ENCODE measurements at places on chromosomes 16 and 17.

DNA sequence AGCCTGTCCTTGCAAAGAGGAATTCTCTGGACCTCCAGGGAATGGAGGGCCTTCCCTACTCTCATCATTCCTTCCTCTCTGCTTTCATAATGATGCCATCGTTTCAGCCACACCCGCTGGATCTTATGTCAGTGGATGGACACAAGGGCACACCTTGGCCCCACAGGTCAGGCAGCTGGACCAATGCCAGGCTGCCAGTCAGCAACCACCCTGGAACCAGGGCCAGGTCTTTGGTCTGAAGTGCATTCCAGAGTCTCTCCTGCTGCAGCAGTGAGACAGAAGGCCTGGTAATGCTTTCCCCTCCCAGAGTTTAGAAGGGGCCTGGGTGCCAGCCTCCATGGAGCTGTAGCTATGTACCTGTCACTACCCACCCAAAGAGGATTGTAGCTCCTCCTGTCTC is 7.4 kb downstream of the C1QL1 start:
- DNase-seq, result no peak

- DNase-seq, result no peak
Observed at GRCh38 chr17:83196024-83196365, 116.6 kb downstream of the METRNL start.

GRCh38 chr17:77361986-77362620 is 221.3 kb downstream of the SEC14L1 start:
- no peak for DNase-seq

DNA sequence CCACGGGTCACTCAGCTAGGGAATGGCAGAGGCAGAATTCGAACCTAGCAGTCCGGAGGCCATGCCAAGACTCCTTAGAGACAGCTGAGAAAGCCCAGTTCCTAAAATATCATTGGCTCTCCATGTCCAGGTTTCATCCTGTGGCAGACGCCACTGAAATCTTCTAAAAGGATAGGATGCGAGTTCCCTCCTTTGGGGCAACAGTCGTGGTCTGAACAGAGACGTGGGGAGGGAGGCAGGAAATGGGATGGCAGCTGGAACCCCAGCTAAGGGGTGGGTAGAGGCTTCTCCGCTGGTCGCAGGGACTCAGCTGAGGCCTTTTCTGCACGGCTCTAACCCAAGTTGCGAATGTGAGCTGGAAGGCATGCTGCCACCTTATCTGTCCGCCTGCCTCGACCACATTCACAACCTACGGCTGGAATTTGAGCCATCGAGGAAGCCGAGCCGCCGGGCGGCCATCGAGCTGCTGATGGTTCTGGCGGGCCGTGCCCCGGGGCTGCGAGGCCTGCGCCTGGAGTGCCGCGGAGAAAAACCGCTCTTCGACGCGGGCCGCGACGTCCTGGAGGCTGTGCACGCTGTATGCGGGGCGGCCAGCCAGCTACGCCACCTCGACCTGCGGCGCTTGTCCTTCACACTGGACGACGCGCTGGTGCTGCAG is 1.9 kb upstream of the HSF4 start:
- DNase-seq, result no peak

- no peak for DNase-seq
Observed at GRCh38 chr17:31437720-31438400, 46.4 kb downstream of the RAB11FIP4 start.

- DNase-seq, result no peak
Observed at GRCh38 chr16:73878611-73879010, 418.0 kb upstream of the PSMD7 start.

DNA sequence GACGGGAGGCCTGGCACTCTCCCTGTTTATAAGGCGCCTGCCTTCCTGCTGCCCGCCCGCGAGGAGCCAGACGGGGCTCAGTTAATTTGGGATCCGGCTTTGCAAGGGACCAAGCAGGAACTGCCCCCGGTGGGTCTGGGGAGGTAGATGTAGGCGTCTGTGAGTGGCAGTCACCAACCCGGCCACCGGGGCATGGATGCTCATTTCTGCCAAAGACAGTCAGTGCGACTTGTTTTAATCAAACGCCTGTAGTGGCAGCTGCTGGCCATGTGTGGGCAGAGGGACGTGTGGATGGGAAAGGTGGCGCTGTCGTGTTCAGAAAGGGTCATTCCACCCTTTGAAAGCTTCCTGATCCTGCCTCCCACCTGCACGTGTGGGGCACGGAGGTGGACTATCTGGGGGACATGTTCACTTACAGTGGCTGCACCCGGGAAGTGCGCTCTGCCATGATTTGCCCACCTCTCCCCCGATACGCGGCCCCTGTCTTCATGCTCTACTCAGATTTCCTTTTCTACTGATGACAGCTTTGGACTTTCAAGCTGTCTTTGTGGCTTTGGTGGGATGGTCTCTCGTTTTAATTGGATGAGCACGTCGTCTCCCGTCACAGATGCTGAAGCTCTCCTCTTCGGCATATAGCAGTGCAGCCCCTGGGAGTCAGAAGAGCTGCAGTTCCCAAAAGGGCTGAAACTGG is 60.3 kb upstream of the CIBAR2 start:
- no peak for DNase-seq

DNA sequence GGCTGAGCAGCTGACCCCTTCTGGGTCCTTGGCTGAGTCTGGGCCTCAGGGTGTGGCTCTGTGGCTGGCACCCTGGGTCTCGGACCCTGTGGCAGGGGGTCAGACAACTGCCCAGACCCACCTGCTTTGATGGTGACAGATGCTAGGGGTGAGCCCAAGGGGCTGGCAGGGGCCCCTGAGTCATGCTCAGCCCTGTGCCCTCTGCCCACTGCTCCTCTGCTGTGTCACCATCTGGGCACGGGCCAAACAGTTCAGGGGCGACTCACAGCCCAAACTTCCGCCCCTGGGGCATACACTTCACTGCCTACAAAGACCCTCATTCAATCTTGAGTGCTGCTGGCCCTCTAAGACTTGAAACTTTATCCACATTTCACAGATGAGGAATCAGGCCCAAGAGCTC is 5.7 kb downstream of the ADGRG1 start:
- DNase-seq, result no peak

GRCh38 chr17:74009056-74009625 is 194.3 kb upstream of the RPL38 start:
- no peak for DNase-seq

DNA sequence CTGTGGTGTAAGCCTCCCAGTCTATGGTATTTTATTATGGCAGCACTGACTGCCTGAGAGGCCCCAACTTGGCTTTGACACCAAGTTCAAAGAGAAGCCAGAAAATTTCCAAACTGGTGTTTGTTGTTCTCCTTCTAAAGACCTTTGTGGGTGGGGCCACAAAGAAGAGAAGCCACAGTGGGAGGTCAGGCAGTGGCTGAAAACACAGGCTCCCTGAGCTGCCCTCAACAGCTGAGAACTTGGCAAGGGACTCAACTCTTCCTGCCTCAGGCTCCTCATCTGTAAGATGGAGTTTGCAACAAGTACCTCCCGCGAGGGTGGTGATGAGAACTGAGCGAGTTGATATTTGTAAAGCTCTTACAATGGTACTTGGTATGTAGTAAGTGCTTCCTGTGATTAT is 18.2 kb downstream of the CES5A start:
- no peak for DNase-seq

DNA sequence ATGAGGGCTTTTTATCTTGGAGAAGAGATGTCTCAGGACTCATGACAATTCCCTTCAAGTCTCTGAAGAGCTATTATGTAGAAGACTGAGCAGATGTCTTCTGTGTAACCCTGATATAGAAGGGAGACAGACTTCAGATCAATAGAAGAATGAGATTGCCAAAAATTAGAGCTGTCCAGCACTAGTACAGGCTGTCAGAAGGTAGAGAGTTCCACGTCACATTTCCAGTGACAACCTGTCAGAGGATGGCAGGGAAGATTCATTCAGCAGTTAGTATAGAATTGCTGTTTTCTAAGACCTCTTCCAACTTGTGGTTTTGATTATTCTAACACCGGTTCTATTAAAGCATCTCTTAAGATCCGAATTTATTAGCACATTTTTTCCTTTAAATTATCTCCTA is 520.6 kb downstream of the RBFOX1 start:
- DNase-seq, result no peak

DNA sequence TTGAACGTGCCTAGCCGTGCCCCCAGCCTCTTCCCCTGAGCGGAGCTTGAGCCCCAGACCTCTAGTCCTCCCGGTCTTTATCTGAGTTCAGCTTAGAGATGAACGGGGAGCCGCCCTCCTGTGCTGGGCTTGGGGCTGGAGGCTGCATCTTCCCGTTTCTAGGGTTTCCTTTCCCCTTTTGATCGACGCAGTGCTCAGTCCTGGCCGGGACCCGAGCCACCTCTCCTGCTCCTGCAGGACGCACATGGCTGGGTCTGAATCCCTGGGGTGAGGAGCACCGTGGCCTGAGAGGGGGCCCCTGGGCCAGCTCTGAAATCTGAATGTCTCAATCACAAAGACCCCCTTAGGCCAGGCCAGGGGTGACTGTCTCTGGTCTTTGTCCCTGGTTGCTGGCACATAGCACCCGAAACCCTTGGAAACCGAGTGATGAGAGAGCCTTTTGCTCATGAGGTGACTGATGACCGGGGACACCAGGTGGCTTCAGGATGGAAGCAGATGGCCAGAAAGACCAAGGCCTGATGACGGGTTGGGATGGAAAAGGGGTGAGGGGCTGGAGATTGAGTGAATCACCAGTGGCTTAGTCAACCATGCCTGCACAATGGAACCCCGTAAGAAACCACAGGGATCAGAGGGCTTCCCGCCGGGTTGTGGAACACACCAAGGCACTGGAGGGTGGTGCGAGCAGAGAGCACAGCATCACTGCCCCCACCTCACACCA is 724 bp downstream of the GAA start:
- DNase-seq, result no peak

DNA sequence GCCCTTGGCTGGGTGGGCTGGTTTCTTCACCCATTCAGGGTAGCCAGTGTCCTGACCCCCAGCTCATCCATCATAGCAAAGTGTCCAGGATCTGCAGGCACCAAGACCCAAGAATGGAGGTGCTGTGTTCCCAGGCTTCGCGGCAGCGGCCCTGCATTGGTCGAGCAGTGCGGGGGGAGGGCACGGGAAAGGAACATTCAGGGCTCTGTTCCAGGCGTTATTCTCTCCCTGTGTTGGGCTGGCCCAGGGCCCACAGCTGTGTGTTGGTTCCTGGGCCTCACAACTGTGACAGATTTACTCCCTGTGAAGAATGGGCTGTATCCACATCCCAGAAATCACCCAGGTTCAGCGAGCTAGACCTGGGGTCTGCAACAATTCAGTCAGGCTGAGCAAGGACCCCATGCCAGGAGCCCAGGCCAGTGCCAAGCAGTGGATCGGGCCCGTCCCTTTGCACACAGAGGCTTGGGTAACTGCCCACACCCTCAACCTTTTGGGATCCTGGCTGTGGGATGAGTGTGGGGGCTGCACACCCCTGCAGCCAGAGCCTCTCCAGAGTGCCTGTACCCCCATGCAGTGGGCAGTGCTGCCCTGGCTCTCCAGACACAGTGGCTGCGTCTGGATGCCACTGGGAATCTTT is 10.0 kb downstream of the GPT2 start:
- no peak for DNase-seq

GRCh38 chr17:34725008-34725407 is 145.6 kb downstream of the TMEM132E start:
- no peak for DNase-seq

- no peak for DNase-seq
Observed at GRCh38 chr16:4525634-4526277, 12.8 kb downstream of the CDIP1 start.

GRCh38 chr17:29291163-29291752 is 2.7 kb downstream of the NUFIP2 start:
- DNase-seq, result no peak

Data from cerebellar nuclear complex (tissue), 1 donor.